ENCODE measurements at places on chromosomes 2 and 18.
A peak's percentile ranks its signal among the peaks of the same experiment; 100 is the strongest.

- DNase-seq: peak; percentile 21
These were observed 36.7 kb downstream of the PKP4 start for GRCh38 chr2:158493458-158493857.

DNA sequence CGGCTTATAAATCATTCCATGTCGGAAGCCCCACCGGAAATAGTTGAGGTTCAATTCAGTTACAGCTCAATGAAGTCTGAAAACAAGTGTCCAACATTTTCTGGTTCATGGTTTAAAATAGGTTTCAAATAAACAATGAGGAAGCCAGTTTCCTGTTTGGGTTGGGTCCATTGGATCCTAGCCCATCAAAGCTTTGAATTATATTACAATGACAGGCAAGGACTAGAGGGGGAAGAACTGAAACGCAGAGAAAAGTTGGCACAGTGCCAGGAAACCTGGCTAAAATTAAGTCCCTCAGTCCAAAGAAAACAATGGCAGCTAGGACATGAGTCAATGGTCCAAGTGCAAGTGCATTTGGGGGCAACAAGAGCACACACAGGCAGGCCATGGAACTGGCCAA lies 32.0 kb downstream of the SLC14A1 start:
- peak; percentile 32 for DNase-seq

DNA sequence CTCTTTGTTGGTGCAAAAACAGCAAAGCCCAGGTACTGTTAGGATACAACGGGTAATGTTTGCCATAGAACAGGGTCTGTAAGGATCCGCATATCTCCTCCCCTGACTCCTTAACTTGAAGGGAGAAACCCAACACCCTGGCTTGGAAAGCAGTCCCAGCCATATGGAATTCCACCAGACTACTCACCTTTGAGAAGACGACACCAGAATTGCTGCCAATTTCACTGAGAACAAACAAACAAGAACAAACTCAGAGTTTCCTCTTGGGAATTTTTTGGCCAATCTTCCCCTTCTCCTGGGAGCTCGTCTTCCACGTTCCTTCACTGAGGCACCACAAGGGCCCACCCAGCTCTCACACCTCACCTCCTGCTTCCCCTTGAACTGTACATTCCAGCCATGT lies 29.2 kb downstream of the CAPN14 start:
- DNase-seq: no peak

DNA sequence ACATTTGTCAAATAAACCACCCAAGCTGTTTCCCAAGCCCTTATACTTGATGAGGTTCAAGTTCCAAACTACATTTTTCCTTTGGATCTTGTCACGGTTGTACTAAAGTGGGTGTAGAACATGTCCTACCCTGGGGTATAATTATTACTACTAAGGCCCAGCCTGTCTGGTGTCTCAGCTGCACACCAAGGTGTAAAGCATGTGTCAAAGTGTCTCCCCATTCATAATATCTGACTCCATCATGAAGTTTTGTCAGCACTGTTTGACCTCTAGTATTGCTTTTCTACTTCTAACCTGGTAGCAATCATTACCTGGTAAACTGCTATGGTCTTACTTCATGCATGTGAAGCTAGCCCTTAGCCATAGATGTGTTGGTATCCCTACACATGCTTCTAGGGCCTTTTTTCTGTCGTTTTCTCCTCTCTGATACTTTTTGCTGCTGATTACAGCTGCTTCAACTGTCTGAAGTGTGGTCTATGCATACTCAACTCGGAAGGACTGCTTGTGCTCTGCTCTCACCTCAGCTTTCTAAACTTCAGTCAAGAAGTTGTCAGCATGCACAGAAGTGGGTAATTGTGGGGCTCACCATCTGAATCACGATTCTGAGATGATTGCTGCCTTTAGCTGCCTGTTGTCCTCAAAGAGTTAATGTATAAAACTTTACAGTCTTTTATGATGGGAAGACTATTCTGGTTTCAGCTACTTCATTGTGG lies 445.7 kb upstream of the TRIB2 start:
- no peak for DNase-seq

DNA sequence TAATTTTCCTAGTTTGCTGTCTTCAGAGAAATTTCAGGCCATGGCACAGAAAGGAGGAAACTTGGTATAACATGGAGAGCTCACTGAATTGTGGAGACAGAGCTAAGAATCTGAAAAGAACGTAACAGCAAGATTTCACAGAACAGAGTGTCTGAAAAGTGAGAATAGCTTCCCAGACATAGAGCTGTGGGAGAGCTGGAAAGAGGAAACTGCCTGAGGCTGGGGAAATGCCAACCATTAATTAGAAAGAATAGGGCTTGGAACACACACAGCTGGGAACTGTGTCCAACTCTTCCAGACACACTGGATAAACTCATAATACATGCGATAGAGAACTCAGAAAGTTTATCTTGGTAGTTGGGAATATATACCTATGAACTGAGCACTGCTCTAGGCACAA lies 51.6 kb upstream of the KYNU start:
- DNase-seq: no peak

DNA sequence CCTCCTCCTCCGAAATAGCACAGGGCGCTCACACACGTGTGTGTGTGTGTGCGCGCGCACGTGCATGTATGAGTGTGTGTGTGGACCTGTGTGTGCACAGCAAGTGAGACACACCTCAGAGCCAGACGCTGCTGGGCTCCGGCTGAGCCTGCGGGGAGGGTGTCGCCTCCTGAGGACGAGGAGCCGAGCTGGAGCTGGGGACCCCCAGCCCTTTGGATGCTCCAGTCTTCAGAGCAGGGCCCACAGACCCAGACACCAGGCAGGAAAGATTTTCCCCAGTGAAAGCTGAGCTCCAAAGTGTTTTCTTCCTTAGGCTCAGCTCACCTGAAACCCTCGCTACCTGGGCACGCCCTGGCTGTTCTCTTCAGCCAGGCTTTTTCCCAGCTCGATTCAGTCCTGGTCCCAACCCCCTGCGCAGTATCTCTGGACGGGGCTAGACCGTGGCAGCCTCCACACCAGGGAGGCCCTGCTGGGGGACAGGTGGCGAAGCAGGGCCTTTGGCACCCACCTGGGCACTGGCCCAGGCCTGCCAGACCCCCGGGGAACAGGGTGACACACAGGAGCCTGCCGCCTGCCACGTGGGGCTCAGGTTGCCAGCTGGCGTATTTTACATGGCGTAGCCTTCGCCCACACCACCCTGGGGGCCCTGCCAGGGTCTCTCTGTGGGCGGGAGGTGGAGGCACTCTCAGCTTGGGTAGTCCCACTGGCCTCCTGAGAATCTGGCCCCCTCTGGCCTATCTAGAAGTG lies 36.2 kb downstream of the PDIA6 start:
- no peak for DNase-seq

- peak; percentile 83 for DNase-seq
These were observed 16.4 kb upstream of the ARMC9 start for GRCh38 chr2:231181860-231182512.

DNA sequence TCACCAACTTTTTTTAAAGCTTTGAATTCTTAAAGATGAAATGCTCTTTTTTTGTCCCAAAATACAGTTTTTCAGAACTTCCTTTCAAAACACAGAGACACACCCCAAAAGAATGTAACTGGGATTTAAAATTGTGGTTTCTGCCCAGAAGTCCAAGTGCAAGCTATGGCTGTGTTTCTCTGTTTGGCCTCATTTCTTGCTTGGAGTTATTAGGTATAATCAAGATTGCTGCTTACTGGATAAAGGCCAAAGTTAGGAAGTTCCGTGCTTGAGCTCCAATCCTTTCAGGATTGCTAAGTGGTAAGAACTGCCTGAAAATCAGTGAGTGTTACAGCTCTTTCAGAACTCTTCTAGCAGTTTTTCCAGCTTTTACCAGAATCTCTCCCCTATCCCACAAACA lies 16.9 kb downstream of the ZBTB7C start:
- no peak for DNase-seq

GRCh38 chr2:47321006-47321405 lies 82.0 kb upstream of the MSH2 start:
- DNase-seq: no peak

GRCh38 chr2:236065314-236066160 lies 102.6 kb downstream of the GBX2 start:
- DNase-seq: no peak

DNA sequence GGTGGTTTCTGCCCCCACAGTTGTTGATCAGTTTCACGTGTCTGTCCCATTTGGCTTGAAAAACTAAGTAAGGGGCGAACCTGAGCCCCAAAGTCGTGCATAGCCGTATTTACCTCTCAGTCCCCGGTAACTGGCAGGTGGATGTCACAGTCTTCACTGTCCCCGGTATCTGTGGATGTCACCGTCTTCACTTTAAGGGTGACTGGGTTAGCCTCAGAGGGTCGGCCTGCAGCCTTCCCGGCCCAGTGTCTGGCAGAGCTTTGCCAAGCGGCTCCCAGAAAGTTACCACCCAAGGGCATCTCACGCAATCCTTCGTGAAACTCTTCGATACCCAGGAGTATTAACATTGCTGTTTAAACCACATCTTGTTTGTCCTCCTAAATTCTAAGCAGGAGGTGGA lies 125.3 kb upstream of the CTDP1 start:
- DNase-seq: no peak

DNA sequence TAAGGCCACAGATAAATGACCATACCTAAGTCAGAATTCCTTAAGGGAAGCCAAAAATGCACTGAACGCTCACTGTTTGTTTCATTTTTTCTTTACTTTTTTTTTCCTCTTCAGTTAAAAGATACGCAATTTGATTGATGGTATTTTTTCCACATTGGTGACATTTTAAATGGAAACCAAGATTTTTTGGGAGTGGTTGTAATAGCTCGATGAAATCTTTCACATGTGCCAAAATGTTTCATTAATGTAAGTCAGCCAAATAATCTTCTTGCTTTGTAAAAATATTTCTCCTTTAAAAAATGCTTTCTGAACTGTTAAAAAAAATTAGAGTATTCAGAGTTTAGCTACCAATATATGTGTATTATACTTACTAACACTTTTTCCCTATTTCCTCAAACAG lies 339.8 kb downstream of the ZEB2 start:
- DNase-seq: no peak

- no peak for DNase-seq
These were observed 659 bp upstream of the COX5B start for GRCh38 chr2:97645112-97645694.

- DNase-seq: peak; percentile 54
These were observed 220.2 kb upstream of the SMAD7 start for GRCh38 chr18:49170925-49171505.

DNA sequence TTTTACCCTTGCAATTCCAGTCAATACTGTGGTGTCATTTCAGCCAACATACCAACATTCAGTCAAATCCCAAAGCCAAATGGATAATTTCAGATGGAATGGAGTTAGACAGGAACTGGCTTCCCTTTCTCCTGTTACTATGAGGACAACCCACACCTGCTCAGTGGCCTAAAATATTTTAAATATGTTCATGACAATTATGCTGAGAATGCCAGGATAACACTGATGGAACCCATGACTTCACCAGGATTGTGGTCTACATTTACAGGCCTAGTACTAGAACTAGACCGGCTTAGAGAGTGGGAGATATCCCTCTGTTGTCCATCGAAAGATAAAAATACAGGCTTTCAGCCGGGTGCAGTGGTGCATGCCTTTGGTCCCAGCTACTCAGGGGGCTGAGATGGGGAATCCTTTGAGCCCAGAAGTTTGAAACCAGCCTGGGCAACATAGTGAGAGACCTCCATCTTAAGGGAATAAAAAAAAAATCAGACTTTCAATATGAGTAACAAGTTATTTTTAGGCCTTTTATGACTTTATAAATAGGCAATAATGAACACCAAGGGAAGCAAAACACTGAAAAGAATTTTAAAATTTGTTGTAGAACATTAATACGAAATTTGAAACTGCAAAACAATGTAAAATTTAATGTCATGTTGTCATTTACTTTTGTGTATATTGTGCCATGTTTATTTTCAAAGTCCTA lies 14.2 kb downstream of the GPATCH11 start:
- no peak for DNase-seq

DNA sequence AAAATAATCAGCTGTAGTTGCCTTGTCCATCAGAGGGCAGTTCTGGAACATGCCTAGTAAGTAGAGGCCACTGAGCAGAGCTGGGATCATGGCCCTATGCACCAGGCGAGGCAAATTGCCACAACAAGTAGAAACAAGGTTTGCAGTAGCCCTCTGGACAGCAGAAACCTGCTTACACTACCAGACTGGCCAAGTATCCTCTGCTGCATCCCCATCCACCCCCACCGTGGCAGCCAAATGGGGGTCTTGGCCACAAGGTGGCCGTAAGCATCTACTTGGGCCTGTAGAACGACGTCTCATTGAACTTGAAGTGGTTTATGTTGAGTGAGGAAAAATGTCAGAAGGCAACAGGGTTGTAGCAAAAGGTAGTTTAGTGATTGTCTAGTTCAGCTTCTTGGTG lies 241.2 kb downstream of the ALPK2 start:
- DNase-seq: no peak

- peak; percentile 15 for DNase-seq
These were observed 22.5 kb downstream of the SLC14A2 start for GRCh38 chr18:45637546-45638327.

DNA sequence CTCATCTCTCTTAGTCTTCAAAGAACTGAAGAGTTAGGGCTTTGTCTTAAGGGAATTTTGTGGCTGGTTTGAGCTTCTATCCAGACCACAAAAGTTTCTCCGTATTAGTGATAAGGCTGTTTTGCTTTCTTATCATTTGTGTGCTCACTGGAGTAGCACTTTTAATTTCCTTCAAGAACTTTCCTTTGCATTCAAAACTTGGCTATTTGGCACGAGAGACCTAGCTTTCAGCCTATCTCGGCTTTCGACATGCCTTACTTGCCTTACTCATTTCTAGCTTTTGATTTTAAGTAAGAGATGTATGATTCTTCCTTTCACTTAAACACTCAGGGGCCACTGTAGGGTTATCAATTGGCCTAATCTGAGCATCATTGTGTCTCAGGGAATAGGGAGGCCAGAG lies 29.9 kb downstream of the HDHD2 start:
- no peak for DNase-seq

- DNase-seq: no peak
These were observed 83.3 kb downstream of the UBE2E3 start for GRCh38 chr2:181063696-181064095.

GRCh38 chr2:124309563-124310138 lies 284.6 kb downstream of the CNTNAP5 start:
- no peak for DNase-seq

GRCh38 chr18:65704046-65704445 lies 46.8 kb upstream of the CDH7 start:
- DNase-seq: no peak

DNA sequence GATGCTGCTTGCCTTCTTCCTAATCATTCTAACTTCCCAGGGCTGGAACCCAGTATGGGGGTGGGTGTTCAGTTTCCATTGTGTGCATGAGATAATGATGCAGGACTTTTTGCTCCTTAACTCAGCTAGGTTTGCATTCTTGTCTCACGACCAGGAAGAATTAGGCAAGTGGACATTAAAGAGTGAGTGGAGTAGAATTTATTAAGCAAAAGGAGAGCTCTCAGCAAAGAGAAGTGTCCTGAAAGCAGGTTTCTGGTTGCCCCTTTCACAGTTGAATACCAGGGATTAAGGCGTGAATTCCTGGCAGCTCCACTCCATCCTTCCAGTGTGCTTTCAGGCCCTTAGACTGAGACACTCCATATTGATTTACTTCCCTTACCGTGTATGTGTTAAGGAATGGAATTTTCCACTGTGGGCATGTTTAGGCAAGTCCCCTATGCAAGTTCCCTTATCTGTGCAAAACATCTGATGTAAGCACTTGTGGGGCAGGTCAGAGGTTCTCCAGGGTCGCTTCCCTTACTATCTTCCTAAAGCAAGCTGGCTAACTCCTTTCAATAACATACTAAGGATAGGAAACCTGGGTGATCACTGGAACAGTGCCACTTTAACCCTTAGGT lies 126.5 kb downstream of the GPR39 start:
- DNase-seq: no peak

- DNase-seq: no peak
These were observed 10.8 kb downstream of the SNED1 start for GRCh38 chr2:241009191-241009590.
